Cerebellar cortex (tissue), 1 donor: ENCODE measurements at places on chromosomes 3 and 15.

- DNase-seq: peak; percentile 15
Observed at GRCh38 chr3:14329116-14329830, 73.1 kb upstream of the SLC6A6 start.

DNA sequence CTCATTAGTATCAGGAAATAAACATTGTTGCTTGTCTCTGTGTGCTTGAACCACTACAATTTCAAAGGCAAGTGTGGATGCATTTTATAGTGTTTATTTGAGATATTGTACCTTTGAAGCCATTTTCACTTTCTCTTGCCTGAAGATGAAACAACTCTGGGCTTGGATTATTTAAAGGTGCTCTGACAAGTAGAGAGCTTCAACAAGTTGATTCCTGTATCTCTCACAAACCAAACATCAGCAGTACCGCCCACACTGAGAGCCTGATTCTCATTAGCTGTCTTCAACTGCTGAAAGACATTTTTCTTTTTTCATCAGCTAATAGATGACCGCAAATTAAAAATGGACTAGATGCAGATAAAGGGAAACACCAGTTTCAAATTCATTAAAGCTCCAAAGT lies 806 bp upstream of the CERS3 start:
- DNase-seq: no peak

GRCh38 chr3:185549122-185549521 lies 3.3 kb downstream of the LIPH start:
- peak; percentile 33 for DNase-seq

- no peak for DNase-seq
Observed at GRCh38 chr3:60856257-60857046, 394.8 kb downstream of the FHIT start.

- no peak for DNase-seq
Observed at GRCh38 chr3:136982520-136983138, 24.8 kb downstream of the IL20RB start.

- no peak for DNase-seq
Observed at GRCh38 chr3:41138146-41138545, 61.2 kb upstream of the CTNNB1 start.

GRCh38 chr3:134114726-134115125 lies 85.0 kb upstream of the SLCO2A1 start:
- DNase-seq: no peak

DNA sequence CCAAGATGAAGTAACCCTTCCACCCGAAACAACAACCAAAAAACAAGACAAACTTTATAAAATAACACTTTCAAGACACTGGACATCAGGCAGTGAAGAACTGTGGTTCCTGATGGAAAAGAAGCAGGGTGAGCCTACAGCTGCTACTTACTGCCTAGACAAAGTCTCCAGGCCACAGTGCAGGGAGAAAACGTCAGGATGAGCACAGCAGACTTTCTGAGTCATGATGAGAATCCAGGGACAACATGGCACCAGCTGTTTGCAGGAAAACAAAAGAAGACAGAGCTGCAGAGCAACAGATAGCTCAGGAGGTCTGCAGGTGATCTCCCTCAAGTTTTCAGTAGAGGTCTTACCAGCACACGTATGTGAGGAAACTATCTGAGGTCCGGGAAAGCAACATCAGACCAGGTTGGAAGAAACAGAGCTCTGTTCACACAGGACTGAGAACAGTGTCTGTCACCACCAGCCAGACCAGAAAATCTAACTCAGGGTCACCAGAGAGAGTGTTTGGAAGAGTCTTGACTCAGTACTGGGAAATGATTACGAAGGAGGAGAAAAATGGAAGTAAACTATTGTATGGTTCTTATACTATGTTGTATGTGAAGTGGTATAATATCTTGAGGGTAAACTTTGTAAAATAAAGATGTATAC lies 108.9 kb downstream of the ANO10 start:
- no peak for DNase-seq

DNA sequence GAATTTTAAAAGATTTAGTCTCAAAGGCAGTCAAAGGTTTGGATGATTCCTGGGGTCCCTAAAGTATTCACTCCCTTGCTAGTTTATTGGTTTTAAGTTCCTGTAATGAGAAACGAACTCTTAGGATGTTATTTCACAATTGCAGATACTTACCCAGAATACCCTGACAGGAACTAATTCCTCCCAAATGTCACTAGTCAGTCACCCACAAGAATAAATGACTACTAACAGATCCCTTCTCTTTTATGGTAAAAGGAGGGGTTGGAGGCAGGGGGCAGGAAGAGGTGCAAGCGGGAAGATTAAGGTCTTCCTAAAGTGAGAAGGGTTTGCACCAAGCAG lies 174.2 kb upstream of the SLC2A2 start:
- DNase-seq: no peak

DNA sequence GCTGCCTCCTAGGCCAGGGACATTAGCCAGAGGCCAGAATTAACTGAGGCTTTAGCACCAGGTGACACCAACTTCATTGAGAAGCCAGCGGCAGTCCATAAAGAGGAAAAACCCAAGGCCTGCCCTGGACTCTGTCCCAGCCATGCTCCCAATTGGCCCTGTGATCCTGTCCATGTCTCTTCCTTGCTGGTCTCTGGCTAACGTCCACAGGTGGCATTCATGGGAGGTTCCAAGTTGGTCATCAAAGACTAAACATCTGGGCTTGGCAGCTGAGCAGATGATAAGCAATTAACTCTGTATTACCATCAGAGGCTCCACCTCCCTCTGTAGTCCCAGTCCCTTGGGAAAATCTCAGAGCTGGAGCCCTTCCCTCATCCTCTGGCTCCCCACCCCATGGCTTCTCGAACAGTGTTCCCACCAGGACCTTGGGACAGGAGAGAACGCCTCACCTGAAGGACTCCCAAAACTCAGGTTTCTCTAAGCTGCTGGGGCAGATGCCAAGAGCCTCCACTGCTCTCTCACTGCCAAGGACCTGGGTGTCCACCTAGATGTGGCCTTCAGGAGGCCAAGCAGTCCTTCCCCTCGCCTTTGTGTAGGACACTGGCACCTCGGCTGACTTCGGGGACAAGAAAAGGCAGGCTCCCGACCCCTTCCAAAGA lies 40.4 kb downstream of the GOLGA6A start:
- no peak for DNase-seq

GRCh38 chr3:24368605-24369004 lies 126.0 kb downstream of the THRB start:
- DNase-seq: no peak

DNA sequence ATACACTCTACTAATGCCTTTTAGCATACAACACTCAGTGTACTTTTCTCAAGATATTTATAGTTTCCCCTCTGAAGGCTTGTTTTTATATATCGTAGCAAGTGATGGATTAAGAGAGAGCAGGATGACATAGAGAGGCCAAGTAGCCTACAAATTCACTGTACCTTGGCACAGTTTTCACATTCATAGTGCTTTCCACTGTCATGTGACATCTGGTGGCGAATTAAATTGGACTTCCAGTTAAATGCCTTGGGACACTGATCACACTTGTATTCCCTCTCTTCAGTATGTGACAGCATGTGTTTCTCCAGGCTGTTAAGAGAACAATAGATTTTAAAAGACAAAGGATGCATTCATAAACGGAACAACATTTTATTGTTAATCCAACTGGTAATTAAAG lies 541.1 kb downstream of the MECOM start:
- no peak for DNase-seq

GRCh38 chr3:36784138-36784635 lies 19.8 kb upstream of the DCLK3 start:
- DNase-seq: no peak

DNA sequence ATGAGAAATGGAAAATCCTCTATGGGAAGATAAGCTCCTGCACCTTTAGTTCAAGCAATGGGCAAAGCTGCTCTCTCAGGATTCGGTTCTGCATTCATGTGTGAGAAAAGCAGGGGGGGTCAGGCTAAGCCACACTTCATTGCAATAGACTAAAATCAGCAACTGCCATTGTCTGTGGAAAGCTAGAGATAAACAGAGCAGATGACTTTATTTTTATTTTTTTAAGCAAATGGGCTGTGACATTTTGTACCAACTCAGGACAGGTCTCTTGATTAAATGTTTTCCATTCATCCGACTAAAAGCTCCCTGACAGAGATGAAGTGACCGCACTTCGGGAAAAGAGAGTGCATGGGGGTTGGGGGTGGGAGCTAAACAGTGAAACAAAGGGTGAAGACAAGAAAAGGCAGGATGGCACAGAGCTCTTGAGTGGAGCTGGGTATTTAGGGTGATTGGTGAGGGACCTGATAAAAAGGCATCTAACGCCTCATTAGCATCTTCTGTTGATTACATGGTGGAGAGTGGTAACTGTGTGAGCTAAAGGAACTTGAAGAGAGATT lies 987.4 kb downstream of the TUSC7 start:
- no peak for DNase-seq

GRCh38 chr3:55617385-55617784 lies 130.3 kb upstream of the WNT5A start:
- DNase-seq: peak; percentile 63

GRCh38 chr3:89276116-89276515 lies 168.7 kb downstream of the EPHA3 start:
- DNase-seq: no peak

DNA sequence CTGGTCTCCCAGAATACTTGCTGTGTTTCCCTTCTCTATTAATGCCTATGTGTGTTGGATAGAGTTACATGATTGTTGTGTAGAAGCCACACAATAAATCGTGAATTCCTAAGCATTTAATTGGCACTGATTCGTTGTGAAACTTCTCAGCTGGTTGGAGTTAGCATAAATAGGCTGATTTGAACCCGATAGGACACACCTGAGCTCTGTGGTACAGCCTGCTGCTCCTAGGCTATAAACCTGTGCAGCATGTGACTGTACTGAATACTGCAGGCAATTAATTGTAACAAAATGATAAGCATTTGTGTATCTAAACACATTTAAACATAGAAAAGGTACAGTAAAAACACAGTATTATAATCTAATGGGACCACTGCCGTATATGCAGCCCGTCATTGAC lies 4.9 kb downstream of the ACAD11 start:
- DNase-seq: no peak

GRCh38 chr3:21621181-21621651 lies 129.8 kb downstream of the ZNF385D start:
- DNase-seq: no peak

DNA sequence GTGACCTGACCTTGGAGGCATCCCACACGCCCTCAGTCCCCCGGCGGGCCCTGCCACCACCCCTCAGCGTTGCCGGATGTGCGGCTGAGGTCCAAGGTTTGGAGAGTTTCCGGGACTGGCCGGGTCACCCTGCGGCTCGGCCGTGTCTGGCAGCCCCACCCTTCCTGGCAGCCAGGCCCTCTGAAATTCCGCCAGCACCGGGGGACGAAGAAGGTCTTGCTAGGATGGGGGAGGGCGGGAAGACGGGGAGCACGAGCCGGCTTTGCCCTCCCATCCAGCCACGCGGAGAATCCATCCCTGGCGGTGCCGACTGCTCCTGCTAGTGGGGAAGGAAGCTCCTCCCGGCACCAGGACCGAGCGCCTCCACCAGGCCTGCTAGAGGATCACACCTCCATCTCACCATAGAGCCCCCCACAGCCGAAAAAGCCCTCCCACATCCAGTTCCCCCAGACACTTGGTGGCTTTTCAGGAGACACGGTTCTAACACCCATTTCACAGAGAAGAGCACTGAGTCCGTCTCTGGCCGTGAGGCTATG lies 81.5 kb downstream of the CPN2 start:
- no peak for DNase-seq

DNA sequence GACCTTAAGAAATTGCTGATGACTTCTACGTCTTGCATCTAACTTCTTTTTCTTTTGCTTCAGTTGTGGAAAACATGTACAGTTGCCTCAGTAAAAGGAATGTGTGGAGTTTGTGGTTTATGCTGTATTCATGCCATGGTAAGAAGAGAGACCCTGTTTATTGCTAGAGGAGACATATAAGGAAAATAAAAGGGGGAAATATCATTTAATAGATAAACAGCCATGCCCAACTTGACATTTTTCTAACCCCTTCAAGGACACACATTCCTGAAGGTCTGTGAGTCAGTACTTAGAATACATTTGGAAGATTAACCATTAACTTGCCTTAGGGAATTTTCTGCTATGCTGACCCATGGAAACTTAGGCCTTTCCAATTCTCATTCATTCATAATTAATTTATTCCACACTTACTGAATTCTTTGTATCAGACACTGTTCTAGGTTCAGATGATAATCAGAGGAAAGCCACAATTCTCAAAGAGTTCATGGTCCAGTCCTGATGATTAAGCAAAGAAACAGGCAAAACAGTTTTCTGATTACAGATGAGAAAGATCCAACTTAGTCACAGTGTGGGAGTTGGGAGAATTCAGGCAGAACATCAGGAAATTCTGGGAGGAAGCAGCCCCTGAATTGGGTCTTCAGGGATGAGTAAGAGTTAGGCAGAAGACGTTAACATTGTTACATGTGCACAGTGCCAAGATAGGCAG lies 329.8 kb upstream of the RASGRP1 start:
- no peak for DNase-seq
